ENCODE measurements at places on chromosomes 1 and 21.

GRCh38 chr21:32599526-32599925, 12.7 kb downstream of the CFAP298 start:
- DNase-seq: no peak

DNA sequence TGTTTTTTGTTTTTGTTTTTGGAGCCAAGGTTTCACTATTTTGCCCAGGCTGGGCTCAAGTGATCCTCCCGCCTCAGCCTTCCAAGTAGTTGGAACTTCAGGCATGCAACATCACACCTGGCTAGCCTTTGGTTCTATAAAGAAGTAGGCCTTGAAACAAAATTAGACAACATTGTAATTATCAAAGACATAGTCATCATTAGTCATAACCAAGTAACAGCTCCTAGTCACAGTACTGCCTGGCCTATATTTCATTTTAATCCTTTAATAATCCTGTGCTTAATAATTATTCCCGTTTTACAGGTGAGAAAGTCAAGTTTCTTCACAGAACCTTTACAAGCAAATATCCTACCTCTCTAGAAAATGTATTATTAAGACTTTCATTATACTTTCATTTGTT, 52.3 kb upstream of the TBX15 start:
- no peak for DNase-seq

DNA sequence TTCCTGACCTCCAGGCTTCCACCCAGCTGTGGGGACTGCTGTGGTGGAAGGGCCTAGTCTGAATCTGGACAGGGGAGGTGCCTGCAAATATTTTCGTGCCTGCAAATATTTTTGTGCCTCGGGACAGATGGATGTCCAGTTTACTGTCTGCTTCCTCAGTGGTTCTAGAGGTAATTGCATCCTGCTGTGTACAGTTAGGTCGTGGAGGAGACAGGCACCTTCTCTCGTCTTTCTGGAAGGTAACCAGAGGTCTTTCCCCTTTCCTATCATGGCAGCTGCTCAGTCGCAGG, 53.8 kb upstream of the TINAGL1 start:
- no peak for DNase-seq

DNA sequence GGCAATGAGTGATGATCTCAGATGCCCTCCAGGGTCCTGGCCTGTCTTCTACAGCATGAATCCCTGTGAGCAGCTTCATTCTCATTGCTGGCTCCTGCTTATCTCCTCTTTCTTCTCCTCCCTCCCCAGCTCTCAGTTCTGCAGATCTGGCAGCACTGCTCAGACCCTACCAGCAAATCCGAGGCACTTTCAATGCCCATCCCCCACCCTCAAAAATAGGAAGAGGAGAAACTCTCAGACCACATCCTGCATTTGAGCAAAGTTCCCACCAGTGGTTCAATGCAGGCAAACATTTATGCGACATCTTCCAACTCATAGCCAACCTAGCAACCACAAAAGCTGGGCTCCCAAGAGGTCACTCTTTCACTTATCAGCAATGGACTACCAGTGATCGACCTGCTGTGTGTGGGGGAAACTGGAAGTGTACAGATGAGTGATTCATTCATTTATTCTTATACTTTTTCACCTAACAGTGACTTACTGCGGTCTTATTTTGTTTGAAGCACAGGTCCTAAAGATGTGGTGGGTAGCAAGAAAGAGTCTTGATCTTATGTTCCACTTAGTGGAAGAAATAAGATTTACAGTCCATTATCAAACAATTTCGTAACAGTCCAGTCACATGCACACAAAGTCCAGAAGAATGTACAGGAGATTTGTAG, 5.8 kb upstream of the CHI3L2 start:
- peak; percentile 38 for DNase-seq

DNA sequence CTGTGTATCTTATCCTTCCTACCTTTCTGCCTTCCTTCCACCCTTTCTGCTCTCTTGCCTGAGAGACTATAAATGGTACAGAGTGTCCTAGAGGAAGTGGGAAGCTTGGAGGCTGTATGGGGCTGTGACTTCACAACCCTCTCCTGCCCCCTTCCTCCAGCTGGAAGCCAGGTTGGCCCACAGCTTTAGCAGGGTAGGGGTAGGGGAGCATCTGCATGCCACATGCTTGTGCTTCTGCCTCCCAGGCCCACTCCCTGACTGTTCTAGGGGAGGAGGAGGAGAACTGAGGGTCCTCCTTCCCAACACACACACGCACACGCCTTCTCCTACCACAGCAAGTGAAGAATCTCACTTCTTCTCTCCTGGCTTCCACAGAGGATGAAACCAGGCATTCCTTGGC, 3.9 kb upstream of the SLC27A3 start:
- no peak for DNase-seq

GRCh38 chr1:18200918-18201317, 93.3 kb downstream of the IGSF21 start:
- DNase-seq: no peak

- no peak for DNase-seq
Measured at GRCh38 chr1:165829888-165830287, 2.5 kb downstream of the UCK2 start.

- DNase-seq: no peak
Measured at GRCh38 chr1:208065862-208066261, 154.9 kb upstream of the CD34 start.

DNA sequence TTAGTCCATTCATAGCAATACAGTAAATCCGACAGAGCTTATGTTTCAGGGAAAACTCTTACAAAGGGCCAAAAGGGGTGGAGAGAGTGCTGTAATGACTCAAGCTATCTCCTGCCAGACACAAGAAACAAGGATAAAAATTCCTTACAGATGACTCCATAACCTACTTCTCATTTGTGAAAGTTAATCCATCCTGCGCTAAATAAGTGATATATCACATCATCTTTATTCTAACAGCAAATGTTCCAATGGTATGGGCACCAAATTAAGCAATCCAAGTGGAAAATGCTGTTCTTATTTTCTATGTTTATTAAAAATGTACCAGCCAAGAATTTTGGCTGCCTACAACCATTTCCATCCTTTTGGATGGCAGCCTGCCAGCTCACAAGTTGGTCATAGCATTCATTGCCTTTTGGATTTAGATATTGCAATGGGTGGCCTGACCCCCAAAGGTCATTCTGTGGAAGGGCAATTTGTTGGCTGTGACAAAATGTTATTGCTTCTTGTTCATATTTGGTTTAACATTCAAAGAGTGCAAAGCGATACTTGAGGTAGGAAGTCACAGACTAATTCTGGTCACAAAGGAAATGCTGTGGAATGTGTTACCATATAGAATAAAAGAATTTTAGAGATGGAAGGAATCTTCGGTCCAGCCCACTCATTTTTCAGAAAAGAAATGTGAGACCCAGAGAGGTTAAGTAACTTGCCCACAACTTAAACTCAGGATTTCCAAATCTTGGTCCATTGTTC, 2.8 kb upstream of the ENAH start:
- DNase-seq: no peak

DNA sequence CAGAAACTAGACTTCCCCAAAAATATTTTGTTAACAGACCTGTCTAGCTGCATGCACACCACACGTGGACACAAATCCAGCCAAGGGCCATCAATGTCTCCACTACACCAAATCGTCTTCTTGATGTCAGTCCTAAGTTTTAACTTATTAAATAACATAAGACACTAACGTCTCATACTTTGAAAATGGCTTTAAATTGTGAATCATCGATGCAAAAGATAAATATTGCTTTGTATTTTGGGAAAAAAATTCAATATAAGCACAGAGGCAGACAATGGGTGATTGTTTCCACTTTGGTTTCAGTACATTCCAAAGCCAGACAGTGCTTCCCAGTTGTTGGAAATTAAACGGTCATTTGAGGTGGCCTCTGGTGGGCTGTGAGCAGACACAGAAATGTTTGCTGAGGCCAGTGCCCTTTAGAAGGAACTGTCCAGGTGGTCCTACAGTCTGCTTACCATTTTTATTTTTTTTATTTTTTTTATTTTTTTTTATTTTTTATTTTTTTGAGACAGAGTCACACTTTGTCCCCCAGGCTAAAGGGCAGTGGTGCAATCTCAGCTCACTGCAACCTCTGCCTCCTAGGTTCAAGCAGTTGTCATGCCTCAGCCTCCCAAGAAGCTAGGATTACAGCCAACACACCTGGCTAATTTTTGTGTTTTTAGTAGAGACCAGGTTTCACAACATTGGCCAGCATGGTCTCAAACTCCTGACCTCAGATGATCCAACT, 1.8 kb upstream of the KIAA2013 start:
- no peak for DNase-seq

GRCh38 chr1:235181561-235182245, 20.7 kb upstream of the RBM34 start:
- no peak for DNase-seq

DNA sequence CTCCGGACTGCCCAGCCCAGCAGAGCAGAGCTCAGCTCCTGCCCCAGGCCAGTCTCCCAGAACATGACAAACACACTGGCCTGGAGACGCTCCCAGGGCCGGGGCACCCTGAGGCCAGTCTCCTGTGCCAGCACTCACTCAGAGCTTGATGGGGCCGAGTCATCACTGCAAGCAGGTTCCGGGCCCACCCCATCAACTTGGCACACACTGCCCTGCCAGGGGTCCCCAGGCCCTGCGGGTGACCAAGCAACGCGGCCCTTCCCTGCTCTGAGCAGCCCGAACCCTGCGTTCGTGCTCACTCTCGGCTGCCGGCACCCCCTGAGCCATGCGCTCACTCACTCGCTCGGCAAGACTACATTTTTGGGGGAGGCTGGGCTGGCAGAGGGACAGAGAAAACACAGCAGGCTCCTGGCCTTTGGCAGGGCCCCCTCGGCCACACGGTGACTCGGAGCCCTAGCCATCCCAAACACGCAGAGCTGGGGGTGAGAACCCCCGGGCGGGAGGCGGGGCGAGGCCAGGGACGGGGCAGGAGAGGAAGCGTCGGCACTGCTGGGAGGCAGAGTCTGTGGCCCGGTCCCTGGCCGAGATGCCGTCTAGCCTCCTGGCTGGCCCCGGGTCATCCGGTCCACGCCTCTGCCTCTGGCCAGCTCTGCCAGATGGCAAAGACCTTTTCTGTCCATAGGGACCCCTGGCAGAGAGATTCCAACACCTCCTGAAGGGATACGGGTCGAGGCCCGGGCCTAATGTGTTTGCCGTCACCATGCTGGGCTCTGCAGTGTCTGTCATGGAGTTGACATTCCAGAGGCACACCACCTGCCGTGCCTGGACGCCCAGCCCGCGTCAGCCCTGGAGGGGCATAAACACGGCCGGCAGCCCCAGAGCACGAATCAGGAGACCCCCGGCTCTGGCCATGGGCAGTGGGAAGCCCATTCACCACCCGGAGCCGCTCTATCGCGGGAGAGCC, 68.0 kb downstream of the MEGF6 start:
- no peak for DNase-seq

DNA sequence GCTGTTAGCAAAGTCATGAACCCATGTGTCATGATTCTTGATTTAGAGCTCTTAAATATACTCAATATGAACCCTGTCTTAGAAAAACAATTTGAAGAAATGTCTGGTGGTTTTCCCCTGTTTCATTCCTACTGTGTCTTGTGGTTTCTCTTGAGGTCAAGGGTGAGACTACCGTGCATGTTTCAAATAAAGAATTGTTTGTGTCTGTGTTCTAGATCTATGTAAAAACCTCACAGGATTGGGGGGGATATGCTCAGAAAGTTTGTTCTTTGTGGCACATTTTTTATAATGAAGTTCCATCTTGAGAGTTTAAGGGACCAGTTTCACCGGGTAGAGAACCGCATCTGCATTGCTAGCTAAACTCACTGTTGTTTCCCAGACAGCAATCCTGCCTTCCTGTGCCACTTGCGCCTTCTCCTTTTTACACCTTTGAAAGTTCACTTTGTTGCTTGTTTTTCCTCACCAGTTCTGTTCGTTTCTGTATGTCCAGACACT, 30.9 kb upstream of the CACYBP start:
- DNase-seq: peak; percentile 29

DNA sequence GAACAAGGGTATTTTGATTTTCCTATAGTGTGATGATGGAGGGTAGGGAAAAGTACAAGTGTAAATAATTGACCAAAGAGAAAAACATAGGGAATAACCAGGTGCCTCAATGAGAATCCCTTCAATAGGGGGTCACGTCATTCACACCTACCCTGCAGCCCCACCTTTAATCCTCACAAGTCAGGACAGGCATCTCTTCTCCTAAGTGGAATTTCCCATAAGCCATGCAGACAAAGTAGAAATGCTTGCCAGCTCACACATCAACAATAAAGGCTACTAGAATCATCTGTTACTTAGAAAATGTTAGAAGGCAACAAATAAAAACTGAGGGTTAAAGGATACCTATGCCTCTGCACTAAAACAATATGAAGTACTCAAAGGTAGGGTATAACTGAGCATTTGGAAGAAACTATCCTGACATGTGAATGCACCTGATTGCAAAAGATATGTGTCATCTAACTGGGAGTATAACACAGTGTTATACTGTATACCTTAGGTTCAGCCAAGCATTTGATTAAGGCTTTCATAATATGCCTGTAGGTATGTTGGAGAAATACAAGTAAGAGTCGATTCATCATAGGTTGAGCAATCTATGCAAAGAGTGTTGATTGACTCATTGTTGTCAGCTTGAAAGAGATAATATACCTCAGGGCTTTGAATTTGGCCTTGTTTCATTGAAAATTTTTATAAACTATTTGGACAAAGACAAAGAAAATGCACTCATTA, 32.4 kb upstream of the ATP1A1 start:
- no peak for DNase-seq

- DNase-seq: no peak
Measured at GRCh38 chr21:18244671-18245463, at the start of gene CHODL. Gene CHODL (plus strand): TSS chr21:18244833. CDS start chr21:18245224, 391 bp downstream.

GRCh38 chr1:237814319-237814924, 76.3 kb downstream of the ZP4 start:
- no peak for DNase-seq

DNA sequence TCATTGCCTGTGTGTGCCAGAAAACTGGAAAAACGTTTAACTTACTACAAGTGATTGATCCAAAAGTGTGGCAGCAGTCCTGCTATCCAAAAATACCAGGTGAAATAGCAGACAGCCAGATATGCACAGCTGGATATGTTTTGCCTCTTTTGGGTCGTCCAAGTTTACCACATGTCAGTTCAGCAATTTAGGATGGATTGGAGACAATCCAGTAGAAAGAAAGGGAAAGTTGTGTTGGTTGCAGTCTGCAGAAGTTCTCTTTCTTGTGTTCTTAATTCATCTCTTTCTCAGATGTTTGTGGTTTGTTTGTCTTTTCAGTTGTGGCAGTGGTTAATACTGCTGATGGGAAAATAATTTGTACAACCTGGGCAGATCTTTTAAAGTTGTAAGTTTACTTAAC, 645.0 kb downstream of the PTPRC start:
- no peak for DNase-seq

DNA sequence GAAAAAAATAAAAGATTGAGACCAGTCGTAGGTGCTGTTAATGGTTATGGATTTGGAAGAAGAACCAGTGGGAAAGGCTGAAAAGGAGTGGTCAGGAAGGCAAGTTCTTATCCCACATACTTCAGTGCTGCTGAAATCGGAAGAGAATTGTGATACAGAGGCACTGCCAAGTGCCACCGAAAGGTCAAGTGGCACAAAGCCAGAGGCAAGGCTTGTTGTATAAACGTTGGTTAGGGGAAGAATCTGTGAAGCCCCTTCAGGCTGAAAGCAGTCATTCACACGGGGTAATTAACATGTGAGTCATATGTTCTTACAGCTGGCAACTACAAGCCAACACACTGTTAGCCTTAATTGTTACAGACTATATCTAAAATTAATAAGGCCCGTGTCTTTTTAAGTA, 48.8 kb downstream of the ZBTB40 start:
- DNase-seq: no peak
